ENCODE measurements at places on chromosomes 13 and 19.

- no peak for DNase-seq
These were observed 1122.8 kb upstream of the ATXN8OS start for GRCh38 chr13:68984688-68985319.

DNA sequence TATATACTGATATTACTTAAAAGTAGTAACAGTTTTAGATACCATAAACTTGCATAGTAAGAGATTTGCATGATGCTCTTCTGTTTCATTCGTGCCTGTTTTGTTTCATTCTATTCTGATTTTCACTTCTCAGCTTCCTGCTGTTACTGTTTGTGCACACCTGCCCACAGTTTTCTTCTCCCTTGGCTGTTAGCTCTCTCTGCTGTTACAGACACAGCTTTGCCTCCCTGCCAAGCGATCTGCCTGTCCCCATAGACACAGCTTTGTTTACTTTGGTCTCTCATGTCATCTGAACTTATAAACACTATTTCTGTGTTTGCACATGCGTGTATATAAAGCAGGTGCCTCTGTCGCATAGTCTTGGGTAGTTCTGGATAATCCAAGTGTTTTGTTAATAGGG is 21.4 kb upstream of the UPF3A start:
- no peak for DNase-seq

GRCh38 chr19:33302974-33303790 is 848 bp upstream of the CEBPA start:
- no peak for DNase-seq

GRCh38 chr13:44651724-44652123 is 75.6 kb upstream of the TSC22D1 start:
- no peak for DNase-seq

- DNase-seq = no peak
These were observed 6.3 kb downstream of the HAUS5 start for GRCh38 chr19:35618857-35619256.

Data from CD4-positive, alpha-beta T cell treated with Interleukin-17A for 1 hour (primary cell).